ENCODE measurements at places on chromosomes 2 and 18. TPM values are rescaled to one million over a fixed set of nuclear protein-coding genes. Genes with fewer than 3 reads are reported as not detected.

GRCh38 chr2:138291805-138292204, 209.8 kb upstream of the SPOPL start:
- H3K27ac ChIP-seq, result no peak overlapping the region
- H3K36me3 ChIP-seq, result no peaks in the 10 kb centered on the region
- DNase-seq, result no peak
- peaks cover 9% of the 10 kb centered on the region for H3K4me1 ChIP-seq

DNA sequence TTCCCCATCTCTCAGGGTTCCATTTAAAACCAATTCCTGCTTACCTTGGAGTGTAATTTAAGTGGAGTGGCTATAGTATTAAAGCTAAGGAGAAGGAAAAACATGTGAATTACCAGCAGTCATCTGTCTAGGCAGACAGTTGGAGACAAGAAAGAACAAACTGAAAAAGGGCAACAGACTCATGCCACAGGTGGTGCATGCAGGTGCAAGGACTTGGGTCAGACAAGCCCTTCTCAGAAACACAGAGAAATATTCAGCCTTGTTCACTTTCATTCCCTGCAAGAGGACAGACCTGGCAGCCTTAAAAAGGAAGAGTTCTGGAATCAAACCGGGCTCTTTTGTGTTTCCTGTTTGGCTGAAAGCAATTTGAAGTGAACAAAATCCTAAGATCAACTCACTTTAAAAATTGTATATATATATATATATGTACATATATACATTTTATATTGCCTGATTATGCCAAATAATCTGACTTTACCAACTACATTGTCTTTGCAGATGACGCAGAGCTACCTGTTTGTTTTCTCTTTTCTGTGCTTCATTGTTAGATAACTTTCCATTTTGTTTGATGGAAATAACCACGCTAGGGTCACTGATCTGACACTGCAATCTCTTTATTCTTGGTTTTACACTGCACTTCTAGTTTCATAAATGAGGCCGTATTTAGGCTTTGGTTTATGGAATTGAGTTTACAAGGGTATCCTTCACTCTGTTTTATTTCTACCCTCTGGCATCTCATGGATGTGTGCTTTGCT, 35.1 kb upstream of the VPS54 start:
- no peak for DNase-seq
- H3K27ac ChIP-seq, result no peak overlapping the region
- H3K4me3 ChIP-seq, result no peak overlapping the region
- no peaks in the 10 kb centered on the region for H3K36me3 ChIP-seq
- peaks cover 6% of the 10 kb centered on the region for H3K4me1 ChIP-seq

DNA sequence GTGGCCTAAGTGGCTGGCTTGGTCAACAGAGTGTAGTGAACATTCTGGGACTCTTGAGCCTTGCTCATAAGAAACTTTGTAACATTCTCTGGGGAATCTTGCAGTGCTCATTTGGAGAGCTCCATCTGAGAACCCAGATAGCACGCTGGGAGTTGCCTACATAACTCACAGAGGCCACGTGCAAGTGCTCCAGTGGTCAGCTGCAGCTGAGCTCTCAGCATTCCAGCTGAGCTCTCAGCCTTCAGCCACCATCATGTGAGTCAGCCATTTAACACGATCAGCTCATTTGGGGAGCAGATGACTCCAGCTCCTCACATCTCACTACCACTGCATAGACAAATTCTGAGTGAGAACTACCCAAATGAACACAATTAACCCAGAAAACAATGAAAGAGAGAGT, 25.5 kb upstream of the CTNNA2 start:
- no peak overlapping the region for H3K27ac ChIP-seq
- no peaks in the 10 kb centered on the region for H3K27me3 ChIP-seq
- no peak for DNase-seq
- H3K4me3 ChIP-seq, result no peak overlapping the region
- H3K36me3 ChIP-seq, result no peaks in the 10 kb centered on the region

DNA sequence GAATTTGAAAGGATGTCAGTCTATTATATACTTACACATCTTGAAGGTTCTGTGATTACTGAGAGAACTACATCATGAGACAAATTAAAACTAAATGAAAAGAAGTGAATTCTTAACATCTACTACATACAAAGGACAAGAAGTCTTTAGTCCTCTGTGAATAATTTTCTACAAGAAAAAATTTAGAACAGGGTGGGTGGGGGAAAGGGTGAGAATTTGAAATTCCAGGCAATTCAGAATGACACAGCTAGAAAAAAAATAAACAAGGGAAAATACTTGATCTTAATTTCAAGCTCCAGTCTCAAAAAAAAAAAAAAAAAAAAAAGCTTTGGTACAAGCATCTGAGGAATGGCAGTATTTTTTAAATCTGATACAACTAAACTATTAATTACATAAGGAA, 15.5 kb downstream of the CUL3 start:
- H3K27ac ChIP-seq, result peak overlapping the region; percentile 86
- no peaks in the 10 kb centered on the region for H3K27me3 ChIP-seq
- peaks cover 68% of the 10 kb centered on the region for H3K4me1 ChIP-seq
- peaks cover 5% of the 10 kb centered on the region for H3K36me3 ChIP-seq
- no peak overlapping the region for H3K4me3 ChIP-seq

- no peaks in the 10 kb centered on the region for H3K27me3 ChIP-seq
- no peak overlapping the region for H3K4me3 ChIP-seq
- H3K4me1 ChIP-seq, result peaks cover 43% of the 10 kb centered on the region
- peak overlapping the region; percentile 85 for H3K27ac ChIP-seq
- DNase-seq, result no peak
Observed at GRCh38 chr2:20130821-20131645, 79.6 kb upstream of the LAPTM4A start.

DNA sequence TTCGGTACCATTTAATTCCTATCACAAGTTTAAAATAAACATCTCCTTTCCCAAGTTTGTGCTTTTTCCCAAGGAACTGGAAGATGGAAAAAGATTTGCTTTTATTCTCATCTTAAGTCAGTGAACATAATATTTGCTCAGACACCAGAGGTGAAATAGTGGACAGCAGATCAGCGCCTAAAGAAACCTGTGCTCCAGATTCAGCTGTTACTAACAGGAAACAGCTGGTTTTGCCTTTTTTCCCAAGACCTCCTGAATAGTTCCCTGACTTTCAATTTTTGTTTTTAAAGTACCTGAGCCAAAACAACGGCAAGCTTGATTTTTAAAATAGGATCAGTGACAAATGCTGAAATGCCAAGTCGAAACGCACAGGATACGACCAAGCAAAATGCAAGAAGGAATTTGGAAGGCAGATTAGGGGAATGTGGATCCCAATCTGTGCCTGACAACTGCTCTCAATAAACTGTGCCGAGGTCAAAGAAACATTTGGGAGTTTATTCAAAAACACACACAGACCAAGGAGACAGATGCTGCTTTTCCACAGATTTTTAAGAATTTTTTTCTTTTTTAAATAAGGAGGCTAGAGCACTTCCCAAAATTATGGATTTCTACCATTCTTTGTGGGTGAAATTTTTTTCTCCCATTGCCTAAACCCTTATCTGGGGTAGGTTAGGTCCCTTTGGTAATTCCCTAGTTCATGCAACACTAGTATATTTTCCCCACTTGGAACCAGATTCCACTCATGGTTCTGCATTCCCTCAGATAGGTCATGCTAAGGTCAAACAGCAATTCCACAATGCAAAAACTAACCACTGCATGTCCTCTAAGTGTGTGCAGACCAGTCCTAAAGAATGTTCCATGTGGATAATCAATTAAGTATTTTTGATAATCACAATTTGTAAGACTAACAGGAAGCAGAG, 121.5 kb upstream of the PDE1A start:
- H3K4me1 ChIP-seq, result peaks cover 17% of the 10 kb centered on the region
- peak overlapping the region; percentile 19 for H3K27ac ChIP-seq
- no peaks in the 10 kb centered on the region for H3K27me3 ChIP-seq

DNA sequence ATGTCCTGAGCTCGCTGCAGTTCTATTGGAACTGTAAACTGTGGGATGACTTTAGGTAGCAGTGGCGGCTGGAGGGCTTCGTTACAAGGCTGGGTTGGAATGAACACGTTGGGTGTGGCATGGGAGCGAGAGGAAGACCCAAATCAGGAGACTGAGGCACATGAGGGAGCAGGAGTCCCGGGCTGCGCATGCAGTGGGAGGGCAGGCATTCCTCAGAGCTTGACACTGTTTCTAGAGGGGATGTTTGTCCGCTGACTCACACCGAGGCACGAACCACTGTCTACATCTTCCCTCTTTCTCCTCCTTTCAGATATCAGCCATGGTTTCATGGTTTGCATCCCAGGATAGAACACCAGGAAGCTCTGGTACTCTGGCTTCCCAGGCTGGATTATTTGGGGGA, 40.6 kb upstream of the LAMA1 start:
- H3K36me3 ChIP-seq, result no peaks in the 10 kb centered on the region
- no peaks in the 10 kb centered on the region for H3K27me3 ChIP-seq
- peak overlapping the region; percentile 27 for H3K27ac ChIP-seq
- H3K4me1 ChIP-seq, result peaks cover 12% of the 10 kb centered on the region
- H3K4me3 ChIP-seq, result no peak overlapping the region

- no peaks in the 10 kb centered on the region for H3K36me3 ChIP-seq
- no peaks in the 10 kb centered on the region for H3K27me3 ChIP-seq
- peak; percentile 56 for DNase-seq
- no peak overlapping the region for H3K4me3 ChIP-seq
- H3K4me1 ChIP-seq, result peaks cover 10% of the 10 kb centered on the region
Observed at GRCh38 chr2:127563458-127564428, 28.3 kb downstream of the MYO7B start.

DNA sequence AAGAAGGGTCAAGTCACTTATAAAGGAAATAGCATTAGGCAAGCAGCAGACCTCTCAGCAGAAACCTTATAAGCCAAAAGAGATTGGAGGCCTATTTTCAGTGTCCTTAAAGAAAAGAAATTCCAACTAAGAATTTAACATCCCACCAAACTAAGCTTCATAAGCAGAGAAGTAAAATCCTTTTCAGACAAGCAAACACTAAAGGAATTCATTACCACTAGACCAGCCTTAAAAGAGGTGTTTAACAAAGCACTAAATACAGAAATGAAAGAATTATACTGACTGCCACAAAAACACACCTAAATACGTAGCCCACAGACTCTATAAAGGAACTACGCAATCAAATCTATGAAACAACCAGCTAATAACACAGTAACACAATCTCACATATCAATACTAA, 160.4 kb downstream of the EXOC6B start:
- DNase-seq, result no peak
- no peaks in the 10 kb centered on the region for H3K27me3 ChIP-seq
- no peak overlapping the region for H3K4me3 ChIP-seq
- H3K4me1 ChIP-seq, result peaks cover 5% of the 10 kb centered on the region
- H3K27ac ChIP-seq, result no peak overlapping the region

GRCh38 chr2:9310377-9310776, 103.8 kb downstream of the ASAP2 start:
- H3K27ac ChIP-seq, result peak overlapping the region; percentile 99
- peak overlapping the region; percentile 31 for H3K4me3 ChIP-seq
- H3K27me3 ChIP-seq, result no peaks in the 10 kb centered on the region
- H3K36me3 ChIP-seq, result no peaks in the 10 kb centered on the region

FABP1 gene
- total RNA-seq, result not detected

SERPINB4 gene
- total RNA-seq, result not detected

SOCS6 gene
- 17.3 TPM for total RNA-seq

TIGD1 gene
- total RNA-seq, result 3.2 TPM

Measured in chondrocyte (in vitro differentiated cells).